Activated CD4-positive, alpha-beta T cell treated with anti-CD3 and anti-CD28 coated beads, Interleukin-2, amount 50 U/mL, for 4 hours (primary cell): ENCODE measurements at places on chromosomes 7 and 10.

DNA sequence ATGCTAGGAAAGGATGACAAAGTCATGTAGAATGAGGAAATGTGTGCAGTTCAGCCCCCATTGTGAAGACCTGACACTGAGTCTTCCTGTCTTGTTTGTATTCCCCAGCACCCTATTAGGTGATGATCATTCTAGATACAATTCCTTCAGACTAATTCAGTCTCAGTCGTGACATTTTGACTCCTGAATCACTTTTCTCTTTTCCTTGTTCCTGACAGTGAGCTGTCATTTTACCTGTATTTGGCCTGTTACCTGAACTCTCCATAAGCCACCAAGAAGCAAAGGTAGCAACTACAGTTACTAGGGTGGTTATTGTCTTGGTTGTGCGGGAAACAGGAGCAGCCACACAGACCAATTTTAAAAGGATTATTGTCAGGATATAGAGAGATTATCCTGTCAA, 111.4 kb upstream of the TAC1 start:
- no peak for DNase-seq

- DNase-seq, result no peak
These were observed 39.6 kb downstream of the NUP205 start for GRCh38 chr7:135597181-135597925.

DNA sequence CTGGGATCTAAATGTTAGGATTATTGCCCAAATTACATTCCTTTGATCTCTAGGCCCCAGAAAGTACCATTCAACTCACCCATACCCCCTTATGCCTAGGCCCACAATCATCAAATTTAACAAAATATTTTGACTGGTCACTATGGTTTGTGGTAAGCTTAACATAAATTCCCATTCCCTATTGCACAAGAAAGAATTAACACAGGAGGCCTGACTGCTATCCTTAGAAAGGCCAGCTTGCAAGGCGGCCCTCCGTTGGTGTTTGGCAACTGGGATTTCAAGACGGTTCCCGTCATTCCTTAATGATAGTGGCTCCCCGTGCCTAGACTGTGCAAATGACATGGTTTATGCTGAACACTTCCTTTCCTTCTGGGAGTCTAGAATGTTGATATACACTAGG, 29.6 kb downstream of the ARHGAP21 start:
- DNase-seq, result no peak

- no peak for DNase-seq
These were observed 119.6 kb downstream of the DOCK1 start for GRCh38 chr10:127024685-127025435.
